ENCODE measurements at places on chromosomes 7 and 10. TPM values are rescaled to one million over a fixed set of nuclear protein-coding genes. Genes with fewer than 3 reads are reported as not detected.

The ZNF398 gene
- total RNA-seq = 7.9 TPM

The SLC16A9 gene
- total RNA-seq = 0.18 TPM

The AGR2 gene
- total RNA-seq = not detected

The AP1S1 gene
- total RNA-seq = 295 TPM

The SNX10 gene
- total RNA-seq = not detected

The TRPV5 gene
- total RNA-seq = not detected

The WEE2 gene
- not detected for total RNA-seq

The MYO3A gene
- not detected for total RNA-seq

The ACSM6 gene
- total RNA-seq = not detected

The C10orf53 gene
- total RNA-seq = not detected

The CALU gene
- 914 TPM for total RNA-seq

The TMEM130 gene
- total RNA-seq = 1.1 TPM
